ENCODE measurements at places on chromosomes 5 and 9.
A peak's percentile ranks its signal among the peaks of the same experiment; 100 is the strongest.

DNA sequence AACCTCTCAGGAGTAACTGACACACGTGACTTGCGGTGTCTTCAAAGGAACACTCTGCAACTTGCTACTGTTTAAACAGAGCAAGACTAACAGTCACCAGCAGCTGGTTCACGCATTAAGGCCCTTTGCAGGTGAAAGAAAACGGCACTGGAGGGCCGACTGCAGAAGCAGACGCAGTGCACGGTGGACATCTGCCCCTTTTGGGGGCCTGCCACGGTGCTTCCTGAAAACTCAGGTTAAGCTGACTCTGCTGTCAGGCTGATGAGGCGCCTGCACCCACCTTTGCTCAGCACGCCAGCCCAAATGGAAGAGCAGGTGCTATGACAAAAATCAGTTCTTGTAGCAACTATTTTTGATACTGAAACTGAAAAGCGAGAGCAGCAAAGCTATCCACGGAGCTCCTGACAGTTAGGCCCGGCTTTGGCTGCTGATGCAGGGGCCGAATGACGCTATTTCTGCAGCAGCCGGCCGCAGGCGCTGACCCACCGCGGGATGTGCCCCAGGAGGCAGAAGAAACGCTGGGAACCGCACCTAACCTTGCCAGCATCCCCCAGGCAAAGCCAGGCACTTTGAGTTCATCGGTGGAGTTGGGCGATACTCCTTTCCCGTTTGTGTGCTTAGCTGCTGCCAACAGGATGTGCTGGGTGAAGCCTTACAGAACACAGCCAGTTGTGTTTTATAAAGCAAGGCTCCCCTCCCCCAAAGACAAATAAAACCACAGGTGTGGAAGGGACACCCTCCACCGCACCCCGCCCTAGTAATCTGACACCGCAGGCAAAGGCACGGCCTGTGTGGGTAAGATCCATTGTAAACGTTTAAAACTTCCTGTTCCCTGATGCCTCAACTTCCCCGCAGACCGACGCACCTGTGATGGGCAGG lies 21.1 kb upstream of the TERT start:
- no peak for DNase-seq

DNA sequence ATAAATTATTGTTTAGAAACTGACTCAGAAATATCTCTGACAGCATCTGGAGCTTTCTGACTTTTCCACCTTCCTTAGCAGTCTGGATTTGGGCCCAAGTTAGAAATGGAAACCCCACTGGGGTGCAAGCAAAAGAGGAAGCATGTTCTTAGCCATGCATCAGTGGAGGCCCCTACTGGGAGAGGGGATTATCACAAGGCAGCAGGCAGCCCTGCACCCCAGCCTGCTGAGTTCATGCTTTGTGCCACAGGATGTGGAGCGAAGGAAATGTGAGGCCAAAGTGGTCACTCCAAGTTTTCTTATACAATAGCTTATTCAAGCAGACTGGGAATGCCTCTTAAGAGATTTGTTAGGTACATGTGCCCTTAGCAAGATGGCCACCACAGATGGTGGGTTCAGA lies 146.5 kb upstream of the TLX3 start:
- no peak for DNase-seq

DNA sequence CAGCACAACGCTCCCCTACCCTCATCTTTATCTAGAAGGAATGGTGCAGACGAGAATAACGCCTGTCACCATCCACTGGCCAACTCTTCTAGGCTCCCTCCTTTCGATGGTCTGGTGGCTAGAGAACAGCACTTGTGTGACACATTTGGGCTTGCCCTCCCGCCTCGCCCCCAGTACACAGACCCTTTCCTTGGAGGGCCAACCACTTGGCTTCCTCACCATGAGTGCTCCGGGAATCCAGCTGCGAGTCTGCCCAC lies 1.4 kb downstream of the GNAQ start:
- no peak for DNase-seq

DNA sequence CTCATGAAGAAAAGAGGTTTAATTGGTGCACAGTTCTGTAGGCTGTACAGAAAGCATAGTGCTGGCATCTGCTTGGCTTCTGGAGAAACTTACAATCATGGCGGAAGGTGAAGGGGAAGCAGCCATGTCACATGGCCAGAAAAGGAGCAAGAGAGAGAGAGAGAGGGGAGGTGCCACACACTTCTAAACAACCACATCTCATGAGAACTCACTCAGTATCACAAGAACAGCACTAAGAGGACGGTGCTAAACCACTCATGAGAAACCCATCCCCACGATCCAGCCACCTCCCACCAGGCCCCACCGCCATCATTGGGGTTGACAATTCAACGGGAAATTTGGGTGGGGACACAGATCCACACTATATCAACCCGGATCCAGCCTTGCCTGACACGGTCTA lies 28.8 kb upstream of the IER5L start:
- no peak for DNase-seq

DNA sequence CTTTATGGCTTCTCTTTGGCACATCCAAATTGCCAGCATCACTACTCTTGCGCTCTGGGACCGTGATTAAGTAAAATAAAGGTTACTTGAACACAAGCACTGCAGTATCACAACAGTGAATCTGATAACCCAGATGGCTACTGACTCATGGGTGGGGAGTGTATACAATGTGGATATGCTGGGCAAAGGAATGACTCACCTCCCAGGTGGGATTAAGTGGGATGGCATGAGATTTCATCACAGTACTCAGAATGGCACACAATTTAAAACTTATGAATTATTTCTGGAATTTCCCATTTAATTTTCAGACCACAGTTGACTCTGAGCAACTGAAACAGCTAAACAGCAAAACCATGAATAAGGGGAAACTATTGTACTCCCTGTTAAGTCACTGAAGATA lies 4.3 kb downstream of the GFM2 start:
- DNase-seq: peak; percentile 65

- no peak for DNase-seq
These were observed 15.7 kb upstream of the AQP7 start for GRCh38 chr9:33418090-33418489.

DNA sequence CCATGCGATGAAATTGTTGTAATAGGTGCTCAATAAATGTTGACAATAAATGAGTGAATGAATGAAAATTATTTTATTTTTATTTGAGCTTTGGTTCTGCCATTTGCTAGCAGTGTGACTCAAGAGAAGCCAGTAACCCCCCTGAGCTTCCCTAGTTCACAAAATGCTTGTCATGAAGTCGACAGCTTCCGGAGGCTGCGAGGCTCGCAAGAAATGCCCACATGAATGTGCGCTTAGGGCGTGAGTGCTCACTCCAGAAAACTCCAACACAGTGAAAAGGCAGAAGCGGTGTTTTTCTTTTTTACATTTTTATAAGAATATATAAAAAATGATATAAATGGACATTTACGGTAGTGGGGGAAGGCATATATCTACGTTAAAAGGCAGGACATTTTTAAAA lies 26.5 kb downstream of the CDKN2A start:
- no peak for DNase-seq

GRCh38 chr9:98451576-98451975 lies 196.1 kb upstream of the TBC1D2 start:
- DNase-seq: no peak

DNA sequence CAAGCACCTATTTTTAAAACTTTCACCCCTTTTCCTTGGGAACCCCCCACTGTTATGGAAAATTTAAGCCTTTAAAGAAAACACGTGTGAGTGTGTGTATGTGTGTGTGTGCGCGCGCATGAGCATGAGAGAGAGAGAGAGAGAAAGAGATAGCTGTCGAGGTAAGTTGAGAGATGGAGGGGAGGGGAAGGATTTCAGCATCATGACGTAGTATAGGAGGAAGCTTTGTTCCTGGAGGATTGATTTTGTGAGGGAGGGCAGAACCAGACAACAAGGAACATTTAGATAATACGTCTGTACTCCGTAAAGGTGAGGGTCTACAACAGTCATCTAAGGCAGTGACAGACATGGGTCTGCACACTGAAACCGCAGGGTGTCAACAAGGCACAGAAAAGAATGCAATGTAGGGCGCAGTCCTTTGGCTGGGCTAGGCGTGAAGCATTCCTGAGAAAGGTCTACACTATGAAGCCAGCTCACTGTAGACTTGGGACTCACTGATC lies 227.7 kb downstream of the SMARCA2 start:
- no peak for DNase-seq

DNA sequence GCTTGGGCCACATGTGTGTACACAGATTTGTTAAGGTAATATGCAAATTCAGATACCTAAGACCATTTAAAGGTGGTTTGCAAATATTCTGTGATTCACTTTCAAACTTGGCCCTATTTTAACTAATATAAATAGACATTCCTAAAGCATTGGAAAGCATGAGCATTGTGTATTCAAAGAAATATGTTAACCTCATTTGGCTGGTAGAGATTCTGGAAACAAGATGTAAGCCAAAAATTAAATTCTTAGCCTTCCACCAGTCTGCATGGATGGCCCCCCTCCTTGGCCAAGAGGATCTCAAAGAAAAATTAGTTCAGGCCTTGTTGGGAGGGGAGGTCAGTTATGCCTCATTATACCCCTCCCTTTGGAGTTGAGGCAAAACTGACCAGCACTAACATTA lies 38.7 kb upstream of the C6 start:
- DNase-seq: peak; percentile 28

DNA sequence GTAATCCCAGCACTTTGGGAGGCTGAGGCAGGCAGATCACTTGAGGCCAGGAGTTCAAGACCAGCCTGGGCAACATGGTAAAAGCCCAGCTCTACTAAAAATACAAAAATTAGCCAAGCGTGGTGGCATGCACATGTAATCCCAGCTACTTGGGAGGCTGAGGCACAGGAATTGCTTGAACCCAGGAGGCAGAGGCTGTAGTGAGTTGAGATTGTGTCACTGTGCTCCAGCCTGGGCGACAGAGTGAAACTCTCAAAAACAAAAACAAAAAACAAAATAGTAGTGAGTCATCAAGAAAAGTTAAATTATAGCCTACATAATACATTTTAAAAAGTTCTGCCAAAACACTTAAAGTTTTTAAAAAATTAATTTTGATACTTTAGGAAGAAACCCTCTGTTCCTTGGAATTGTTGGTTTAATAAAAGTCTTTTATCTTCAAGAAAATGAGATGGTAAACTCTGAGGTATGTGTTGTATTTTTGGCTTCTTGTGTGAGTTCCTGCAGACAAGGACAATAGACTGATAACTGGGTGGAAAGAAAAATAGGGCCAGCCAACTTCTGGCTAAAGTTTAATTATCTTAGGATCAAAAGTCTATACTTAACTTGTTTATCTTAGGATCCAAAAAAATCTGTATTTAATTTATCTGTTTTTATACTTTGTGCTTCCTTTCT lies 9.3 kb downstream of the RUSC2 start:
- DNase-seq: no peak

DNA sequence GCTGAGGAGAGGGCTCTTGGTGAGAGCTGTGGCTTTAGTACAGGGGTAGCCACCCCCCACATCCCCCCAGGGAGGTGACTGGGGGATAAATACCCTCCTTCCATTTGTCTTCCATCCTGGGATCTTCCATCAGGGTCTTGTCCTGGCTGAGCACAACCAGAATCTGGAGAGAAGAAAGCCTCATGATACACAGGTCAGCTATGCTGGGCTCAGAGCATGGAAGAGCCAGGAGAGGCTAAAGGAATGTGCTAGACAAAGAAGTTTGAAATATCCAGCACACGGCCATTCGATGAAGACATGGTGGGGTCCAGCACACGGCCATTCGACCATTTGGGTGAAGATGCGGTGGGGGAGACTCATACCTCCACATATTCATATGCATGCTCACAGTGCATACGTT lies 30.0 kb downstream of the ROPN1L start:
- no peak for DNase-seq

GRCh38 chr9:13932528-13933267 lies 381.2 kb downstream of the NFIB start:
- DNase-seq: no peak

GRCh38 chr9:98288881-98289280 lies 33.4 kb upstream of the TBC1D2 start:
- DNase-seq: no peak

DNA sequence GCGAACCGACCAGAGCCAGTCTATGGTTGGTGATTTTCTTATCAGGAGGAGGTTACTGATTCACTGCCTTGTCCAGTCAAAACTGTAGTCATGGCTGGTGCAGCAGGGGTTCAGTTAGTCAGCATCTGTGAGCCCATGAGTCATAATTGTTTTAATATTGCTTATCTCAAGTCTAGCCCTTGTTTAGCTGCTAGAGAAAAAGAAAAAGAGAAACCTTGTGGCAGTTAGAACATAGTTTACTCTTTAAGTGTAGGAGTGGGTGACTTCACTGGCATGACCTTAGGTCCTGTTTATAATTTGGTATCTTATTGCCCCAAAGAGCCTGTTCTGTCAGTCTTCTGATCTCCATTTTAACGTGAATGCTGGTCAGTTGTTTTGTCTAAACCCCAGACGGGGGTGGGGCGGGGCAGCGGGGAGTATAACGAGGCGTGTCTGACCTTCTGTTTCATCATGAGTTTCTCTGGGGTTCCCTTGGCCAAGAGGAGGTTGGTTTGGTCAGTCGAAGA lies 76.9 kb upstream of the NFIL3 start:
- DNase-seq: peak; percentile 82

- peak; percentile 69 for DNase-seq
These were observed 198.9 kb downstream of the NXNL2 start for GRCh38 chr9:88733651-88734421.

DNA sequence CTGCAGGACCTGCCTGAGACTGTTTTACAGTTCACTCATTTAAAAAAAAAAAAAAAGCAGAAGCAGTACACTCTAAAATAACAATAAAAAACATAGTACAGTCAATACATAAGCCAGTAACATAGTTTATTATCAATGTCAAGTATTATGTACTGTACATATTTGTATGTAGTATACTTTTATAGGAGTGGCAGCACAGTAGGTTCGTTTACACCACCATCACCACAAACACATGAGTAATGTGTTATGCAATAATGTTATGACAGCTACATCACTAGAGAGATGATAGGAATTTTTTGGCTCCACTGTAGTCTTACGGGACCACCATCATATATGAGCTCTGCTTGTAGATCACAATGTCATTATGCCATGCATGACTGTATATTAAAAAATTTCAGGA lies 462.8 kb downstream of the ISL1 start:
- no peak for DNase-seq

GRCh38 chr5:157184117-157184670 lies 3.6 kb downstream of the ITK start:
- no peak for DNase-seq

DNA sequence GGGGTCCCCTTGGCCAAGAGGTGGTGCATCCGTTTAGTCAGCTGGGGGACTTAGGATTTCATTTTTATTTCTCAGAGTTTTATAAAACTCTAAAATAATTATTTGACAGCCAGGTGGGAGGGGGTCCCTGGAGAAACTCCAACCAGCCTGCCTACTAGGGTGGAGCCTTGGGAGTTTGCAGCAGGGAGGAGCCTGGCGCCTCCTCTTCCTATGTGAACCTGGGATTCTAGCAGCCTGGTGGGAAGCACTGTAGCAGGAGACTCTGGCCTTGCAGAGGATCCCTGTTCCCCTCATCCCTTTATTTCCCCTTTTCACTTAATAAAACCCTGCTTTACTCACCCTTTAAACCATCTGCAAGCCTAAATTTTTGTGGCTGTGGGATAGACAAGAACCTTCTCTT lies 50.8 kb downstream of the FXN start:
- no peak for DNase-seq
